ENCODE measurements at places on chromosomes 5 and 9. TPM values are rescaled to one million over a fixed set of nuclear protein-coding genes. Genes with fewer than 3 reads are reported as not detected.
A peak's percentile ranks its signal among the peaks of the same experiment; 100 is the strongest.

DNA sequence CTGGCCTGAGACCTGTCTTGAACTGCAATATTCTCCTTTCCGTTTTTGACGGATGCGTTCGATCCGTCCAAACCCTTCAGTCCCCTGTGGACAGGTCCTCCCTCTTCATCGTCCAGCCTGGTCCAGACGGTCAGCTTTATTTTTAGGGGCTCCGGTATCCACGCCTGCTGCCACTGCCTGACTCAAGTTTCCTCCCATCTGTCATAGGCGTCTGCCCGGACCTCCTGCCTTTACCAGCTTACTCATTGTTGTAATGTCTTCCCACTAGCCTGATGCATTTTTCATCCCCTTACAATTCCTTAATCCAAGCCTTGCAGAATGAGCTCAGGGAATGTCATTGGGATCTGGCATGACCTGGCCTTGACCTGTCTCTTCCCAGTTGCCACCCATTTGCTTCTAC, 145.8 kb downstream of the TENT4A start:
- ATAC-seq: no peak

GRCh38 chr9:127303830-127304229, 39.3 kb downstream of the GARNL3 start:
- no peak for ATAC-seq

GRCh38 chr5:140926443-140927227, 536 bp downstream of the PCDHAC1 start:
- peak; percentile 96 for ATAC-seq

- no peak for ATAC-seq
Observed at GRCh38 chr5:72836810-72837209, 20.3 kb downstream of the TNPO1 start.

DNA sequence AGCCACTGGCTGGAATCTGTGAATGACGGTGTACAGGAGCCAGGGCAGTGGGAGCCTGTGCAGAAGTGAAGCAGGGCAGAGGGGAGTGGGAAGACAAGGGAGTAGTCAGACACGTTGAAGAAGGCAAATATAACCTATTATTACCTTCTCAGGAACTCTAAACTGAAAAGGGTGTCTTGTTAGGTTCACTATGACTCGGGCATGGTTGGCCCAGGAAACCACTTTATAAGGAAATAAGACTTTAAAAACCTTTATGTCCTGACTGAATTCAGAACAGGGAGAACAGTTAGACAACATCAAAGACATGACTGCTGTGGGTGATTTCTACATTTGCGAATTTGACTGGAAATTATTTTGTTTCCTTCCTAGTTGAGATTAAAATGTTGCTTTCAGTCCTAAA, 107.5 kb downstream of the ACER2 start:
- no peak for ATAC-seq

- ATAC-seq: no peak
Observed at GRCh38 chr5:65103756-65104440, 335.2 kb downstream of the CWC27 start.

DNA sequence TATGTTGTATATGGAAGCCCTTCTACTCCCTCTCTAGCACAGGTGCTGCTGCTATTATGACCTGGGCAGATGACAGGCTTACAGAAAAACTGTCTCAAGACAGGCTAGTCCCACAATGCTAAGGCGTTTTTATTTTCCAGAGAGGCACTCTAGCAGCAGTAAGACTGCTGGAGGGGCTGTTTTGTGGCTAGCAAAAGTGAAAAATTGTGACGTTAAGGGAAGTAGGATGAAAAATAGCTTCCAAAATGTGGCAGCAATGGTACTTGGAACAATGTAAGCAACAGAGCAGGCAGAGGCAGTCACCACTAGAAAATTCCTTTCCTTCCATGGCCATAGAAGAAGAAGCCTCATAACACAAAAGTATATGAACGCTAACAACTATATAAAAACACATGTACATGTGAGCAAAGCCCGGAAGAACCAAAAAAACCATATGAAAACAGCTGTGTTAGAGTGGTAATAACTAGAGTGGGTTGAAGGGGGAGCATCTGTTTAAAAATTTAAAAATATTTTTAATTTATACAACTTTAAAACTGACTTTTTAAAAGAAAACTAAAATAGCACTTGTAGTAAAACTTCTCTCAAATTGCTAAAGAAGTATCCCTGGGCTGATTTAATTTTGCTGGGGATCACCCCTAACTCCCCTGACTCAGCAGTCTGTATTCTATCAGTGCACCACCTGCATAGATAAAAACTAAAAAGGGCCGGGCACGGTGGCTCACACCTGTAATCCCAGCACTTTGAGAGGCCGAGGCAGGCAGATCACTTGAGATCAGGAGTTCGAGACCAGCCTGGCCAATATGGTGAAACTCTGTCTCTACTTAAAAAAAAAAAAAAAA, 30.6 kb downstream of the CLINT1 start:
- no peak for ATAC-seq

- no peak for ATAC-seq
Observed at GRCh38 chr9:107368696-107369095, 85.6 kb downstream of the RAD23B start.

DNA sequence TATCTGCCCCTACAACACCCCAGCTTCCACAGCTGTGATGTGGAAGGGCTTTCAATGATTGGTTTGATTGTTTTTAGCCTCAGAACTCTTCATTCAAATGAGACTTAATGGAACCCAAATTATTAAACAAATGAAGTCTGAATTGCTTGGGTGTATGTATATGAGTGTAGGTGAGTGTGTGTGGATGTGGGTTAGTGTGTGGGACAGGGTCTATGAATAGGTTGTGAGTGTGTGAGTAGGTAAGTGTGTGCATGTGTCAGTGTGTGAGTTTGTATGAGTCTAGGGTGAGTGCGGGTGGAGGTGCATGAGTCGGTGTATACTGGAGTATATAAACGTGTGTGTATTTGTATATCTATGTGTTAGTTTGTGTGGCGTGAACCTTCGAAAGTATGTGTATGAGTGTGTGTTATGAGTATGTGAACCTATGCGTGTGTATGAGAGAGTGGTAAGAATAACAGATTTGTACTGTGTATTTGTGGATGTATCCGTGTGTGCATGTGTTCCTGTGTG, 26.9 kb downstream of the COL15A1 start:
- ATAC-seq: no peak

DNA sequence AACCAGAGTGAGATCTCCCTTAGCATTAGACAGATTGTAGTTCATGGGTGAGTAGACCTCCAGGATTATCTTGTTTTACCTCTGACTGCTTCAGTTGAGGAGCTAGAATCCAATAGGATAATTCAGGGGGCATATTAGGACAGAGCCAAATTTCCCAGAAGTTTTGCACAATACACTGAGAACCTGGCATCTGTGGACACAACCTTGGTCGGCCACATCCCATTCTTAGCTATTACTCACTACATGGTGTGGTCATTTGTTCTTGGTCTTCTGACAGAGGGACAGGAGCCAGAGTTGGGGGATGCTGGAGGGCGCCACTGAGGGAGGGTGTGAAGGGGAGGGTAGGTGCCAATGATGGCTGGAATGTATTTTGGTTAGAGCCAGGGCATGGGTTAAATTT, 66.6 kb downstream of the NPR3 start:
- ATAC-seq: no peak

GRCh38 chr9:75146229-75146628, 57.9 kb downstream of the OSTF1 start:
- no peak for ATAC-seq

GRCh38 chr5:40904205-40904993, 4.9 kb upstream of the C7 start:
- ATAC-seq: peak; percentile 99

GRCh38 chr5:139816566-139816965, 21.0 kb downstream of the PSD2 start:
- no peak for ATAC-seq

- no peak for ATAC-seq
Observed at GRCh38 chr5:180204276-180204819, 4.7 kb downstream of the RASGEF1C start.

GRCh38 chr9:114083666-114084065, 5.6 kb upstream of the AMBP start:
- ATAC-seq: no peak

DNA sequence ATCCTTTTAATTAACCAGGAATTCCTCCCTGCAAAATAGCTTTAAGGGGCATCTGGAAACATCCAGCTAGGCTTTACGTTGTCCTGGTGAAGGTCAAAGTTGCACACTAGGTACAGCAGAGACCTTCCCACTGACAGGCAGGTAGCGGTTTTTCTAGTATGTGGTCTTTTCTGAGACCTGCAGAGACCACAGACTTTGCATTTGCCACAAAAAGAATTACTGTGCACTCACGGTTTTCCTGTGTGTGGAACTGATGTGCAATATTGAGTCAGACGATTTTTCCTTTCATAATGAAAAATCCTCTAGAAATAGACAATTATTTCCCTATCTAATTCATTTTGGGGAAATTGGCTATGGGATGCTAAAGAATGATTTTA, 417.0 kb upstream of the ADAMTSL1 start:
- no peak for ATAC-seq

GRCh38 chr9:9538356-9538755, 1074.4 kb downstream of the PTPRD start:
- ATAC-seq: no peak

GRCh38 chr9:108162664-108163063, 673.1 kb upstream of the KLF4 start:
- ATAC-seq: no peak

- ATAC-seq: no peak
Observed at GRCh38 chr9:91945277-91946085, 4.5 kb downstream of the ROR2 start.

DNA sequence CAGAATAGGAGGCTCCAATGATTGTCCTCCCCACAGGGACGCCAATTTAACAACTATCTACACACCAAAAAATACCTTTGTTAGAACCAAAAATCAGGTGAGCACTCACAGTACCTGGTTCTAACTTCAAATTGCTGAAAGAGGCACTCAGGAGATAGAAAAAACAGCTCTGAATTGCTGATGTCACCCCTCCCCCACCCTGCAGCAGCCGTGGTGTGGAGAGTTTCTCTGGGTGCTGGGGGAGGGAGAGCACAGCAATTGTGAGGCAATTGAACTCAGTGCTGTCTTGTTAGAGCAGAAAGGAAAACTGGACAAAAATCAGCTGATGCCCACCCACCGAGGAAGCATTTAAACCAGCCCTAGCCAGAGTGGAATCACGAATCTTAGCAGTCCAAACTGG, 41.8 kb downstream of the TNFSF8 start:
- peak; percentile 67 for ATAC-seq

GRCh38 chr9:15670246-15670645, 117.4 kb downstream of the CCDC171 start:
- ATAC-seq: no peak

GRCh38 chr5:171678646-171679045, 107.0 kb upstream of the SMIM23 start:
- no peak for ATAC-seq

- ATAC-seq: no peak
Observed at GRCh38 chr5:137341831-137342230, 157.3 kb downstream of the SPOCK1 start.

DNA sequence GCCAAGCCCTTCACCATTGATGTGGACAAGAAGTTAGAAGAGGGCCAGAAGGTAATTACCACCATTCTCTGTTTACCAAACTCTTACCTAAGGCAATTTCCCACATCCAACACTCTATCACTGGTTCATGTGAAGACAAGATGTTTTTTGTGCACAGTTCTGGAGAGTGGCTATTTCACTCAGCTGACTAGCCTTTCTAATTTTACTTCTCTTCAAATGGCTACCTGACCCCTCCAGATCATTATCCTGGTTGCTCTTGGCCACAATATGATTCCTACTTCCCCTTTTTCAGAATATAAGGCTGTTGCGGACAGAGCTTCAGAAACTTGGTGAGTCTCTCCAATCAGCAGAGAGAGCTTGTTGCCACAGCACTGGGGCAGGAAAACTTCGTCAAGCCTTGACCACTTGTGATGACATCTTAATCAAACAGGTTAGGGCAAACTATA, 7.1 kb downstream of the KIF20A start:
- no peak for ATAC-seq

DNA sequence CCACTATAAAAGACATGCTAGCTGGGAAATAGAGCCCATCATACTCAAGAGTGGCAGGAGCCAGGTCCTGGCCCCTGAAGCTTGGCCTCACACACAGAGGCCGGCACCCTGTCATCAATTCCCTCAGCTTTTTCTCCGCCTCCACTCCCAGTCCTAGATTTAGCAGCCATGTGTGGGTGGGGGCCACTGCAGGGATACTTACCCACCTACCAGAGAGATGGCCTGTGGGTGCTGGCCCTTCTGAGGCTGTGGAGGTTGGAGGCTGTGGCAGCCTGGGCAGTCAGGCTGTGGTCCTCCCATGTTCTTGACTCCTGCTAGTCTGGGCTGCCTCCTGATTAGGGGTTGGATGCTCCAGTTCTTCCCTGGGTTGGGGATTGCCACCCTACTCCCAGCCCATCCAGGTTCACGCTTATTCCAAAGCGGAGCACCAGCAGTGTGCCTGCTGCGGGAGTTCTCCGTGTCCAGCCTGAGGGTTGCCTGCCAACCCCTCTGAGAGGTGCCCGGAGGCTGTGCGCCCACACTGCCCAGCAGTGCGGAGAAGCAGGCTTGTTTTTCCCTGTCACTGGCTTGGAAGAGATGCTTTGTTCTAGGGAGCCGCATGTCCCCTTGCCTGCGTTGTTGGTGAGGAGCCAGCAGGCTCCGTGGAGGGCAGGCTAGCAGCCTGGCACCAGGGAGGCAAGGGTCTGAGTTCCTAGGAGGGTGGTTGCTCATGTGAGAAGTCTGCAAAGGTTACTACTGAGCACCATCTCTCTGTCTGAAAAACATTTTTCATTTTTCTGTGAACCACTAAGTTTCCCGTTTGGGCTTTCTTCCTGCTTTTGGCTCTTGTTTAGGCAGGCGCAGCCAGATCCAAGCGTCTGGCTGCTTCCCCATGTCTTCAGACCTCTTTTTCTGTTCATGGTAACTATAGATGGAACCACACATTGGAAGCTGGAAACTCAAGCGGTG, 7.5 kb downstream of the SLC22A5 start:
- ATAC-seq: no peak

SNCAIP gene
- total RNA-seq: 19.1 TPM

DCP2 gene
- total RNA-seq: 28.6 TPM

INSL4 gene
- total RNA-seq: 0.42 TPM

SHOC1 gene
- total RNA-seq: 0.81 TPM

AGXT2 gene
- not detected for total RNA-seq

TEK gene
- total RNA-seq: 0.24 TPM

AIF1L gene
- total RNA-seq: 24.2 TPM

SMC2 gene
- total RNA-seq: 4.7 TPM

FGFR4 gene
- total RNA-seq: 3.2 TPM

FCN2 gene
- total RNA-seq: not detected

SHLD3 gene
- 5.4 TPM for total RNA-seq

PJA2 gene
- total RNA-seq: 255 TPM

LCN1 gene
- total RNA-seq: not detected
